Ovary (tissue), 10 donors: ENCODE measurements at places on chromosomes 12 and 14.

- no peak overlapping the region for H3K27ac ChIP-seq
- no peaks in the 10 kb centered on the region for H3K4me1 ChIP-seq
- no peak overlapping the region for H3K4me3 ChIP-seq
These were observed 29.0 kb upstream of the AMN start for GRCh38 chr14:102893452-102893851.

DNA sequence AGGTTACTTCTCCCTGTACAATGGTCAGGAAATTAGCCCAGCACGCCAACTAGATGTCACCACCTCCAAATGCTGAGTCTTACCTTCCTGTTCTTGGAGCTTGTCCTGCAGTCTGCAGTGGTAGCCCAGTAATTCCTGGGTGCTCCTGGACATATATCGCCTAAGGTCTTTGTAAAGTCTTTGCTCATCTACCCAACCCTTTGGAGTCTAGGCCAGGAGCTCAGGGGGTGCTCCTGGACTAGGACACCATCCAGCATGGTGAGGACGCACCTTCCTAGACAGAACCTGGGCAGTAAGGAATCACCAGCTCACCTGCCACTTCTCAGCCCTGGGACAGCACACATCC, 569 bp downstream of the SERPINA10 start:
- H3K27me3 ChIP-seq, result no peaks in the 10 kb centered on the region
- no peak overlapping the region for H3K27ac ChIP-seq
- no peaks in the 10 kb centered on the region for H3K36me3 ChIP-seq
- no peaks in the 10 kb centered on the region for H3K4me1 ChIP-seq
- DNase-seq, result no peak

DNA sequence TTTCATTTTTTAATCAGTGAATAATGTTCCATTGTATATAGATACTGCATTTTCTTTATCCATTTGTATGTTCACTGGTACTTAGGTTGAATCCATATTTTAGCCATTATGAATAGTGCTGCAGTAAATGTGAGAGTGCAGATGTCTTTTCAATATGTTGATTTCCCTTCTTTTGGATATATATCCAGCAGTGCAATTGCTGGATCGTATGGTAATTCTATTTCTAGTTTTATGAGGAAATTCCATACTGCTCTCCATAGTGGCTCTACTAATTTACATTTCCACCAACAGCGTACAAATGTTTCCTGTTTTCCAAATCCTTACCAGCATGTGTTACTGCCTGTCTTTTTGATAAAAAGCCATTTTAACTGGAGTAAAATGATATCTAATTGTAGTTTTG, 288.5 kb upstream of the GARIN2 start:
- DNase-seq, result no peak
- no peak overlapping the region for H3K4me3 ChIP-seq
- H3K36me3 ChIP-seq, result no peaks in the 10 kb centered on the region
- H3K27me3 ChIP-seq, result no peaks in the 10 kb centered on the region
- H3K27ac ChIP-seq, result no peak overlapping the region
- no peaks in the 10 kb centered on the region for H3K4me1 ChIP-seq

- no peaks in the 10 kb centered on the region for H3K27me3 ChIP-seq
- H3K4me1 ChIP-seq, result no peaks in the 10 kb centered on the region
These were observed 315.7 kb downstream of the NPAS3 start for GRCh38 chr14:33254342-33254741.

DNA sequence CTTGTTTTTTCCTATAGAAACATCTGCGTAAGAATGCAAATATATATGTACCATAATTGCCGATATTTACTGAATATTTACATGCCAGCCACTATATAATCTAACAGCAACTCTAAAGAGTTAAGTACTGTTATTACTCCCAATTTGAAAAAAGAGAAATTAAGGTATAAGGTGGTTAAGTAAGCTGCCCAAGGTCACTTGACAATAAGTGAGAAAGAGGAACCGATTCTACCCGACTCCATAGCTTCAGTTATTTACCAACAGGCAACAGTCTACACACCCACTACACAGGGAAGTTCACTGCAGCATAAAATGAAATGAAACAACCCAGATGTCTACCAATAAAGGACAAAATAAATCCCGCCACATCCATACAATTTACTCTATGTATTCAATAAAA, 1.1 kb downstream of the MIS18BP1 start:
- H3K27me3 ChIP-seq, result no peaks in the 10 kb centered on the region
- H3K27ac ChIP-seq, result no peak overlapping the region
- DNase-seq, result no peak
- no peaks in the 10 kb centered on the region for H3K36me3 ChIP-seq
- H3K4me1 ChIP-seq, result peaks cover 11% of the 10 kb centered on the region

GRCh38 chr12:66241061-66242043, 52.3 kb downstream of the IRAK3 start:
- H3K4me3 ChIP-seq, result no peak overlapping the region
- no peaks in the 10 kb centered on the region for H3K27me3 ChIP-seq
- H3K27ac ChIP-seq, result no peak overlapping the region
- DNase-seq, result no peak
- H3K36me3 ChIP-seq, result no peaks in the 10 kb centered on the region

DNA sequence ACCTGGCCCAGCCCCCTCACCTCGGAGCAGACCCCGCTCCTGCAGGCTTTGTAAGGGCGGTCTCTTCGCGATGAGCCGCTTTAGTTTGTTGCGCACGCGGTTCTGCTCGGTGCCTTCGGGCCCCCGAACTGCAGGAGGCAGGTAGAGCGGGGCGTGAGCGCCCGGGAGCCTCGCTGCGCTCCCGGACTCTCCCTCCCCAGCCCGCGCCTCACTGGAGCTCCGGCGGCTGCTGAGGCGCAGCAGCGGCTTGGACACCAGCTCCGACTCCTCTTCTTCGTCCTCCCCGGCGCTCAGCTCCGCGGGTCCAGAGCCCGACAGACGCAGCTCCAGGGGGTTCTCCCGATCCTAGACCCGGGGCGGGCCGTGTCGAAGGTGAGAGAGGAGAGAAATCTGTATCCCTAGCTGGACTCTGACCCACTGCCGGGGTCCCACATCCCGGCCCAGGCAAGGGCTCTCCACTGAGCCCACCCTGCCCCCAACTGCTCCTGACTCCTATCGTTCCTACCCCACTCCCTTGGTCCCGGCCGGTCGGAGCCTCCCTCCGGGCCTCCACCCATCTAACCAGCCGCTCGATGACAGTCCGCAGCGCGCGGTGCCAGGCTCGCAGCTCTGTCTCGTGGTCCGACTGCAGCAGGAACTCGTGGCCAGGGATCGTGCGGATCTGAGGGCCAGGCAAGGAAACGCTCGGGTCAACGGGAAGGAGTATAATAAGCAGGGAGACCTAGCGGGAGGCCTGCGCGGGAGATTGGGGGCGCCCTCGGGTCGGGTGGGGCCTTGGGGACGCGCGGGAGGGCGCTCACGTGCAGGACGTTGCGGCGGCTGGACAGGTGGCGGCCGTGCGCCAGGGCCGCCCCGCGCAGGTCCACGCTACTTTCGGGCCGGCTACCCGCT, 4.2 kb downstream of the ARHGAP9 start:
- peaks cover 7% of the 10 kb centered on the region for H3K4me1 ChIP-seq
- peak overlapping the region; percentile 12 for H3K4me3 ChIP-seq
- no peaks in the 10 kb centered on the region for H3K27me3 ChIP-seq
- no peaks in the 10 kb centered on the region for H3K36me3 ChIP-seq
- H3K27ac ChIP-seq, result no peak overlapping the region
- DNase-seq, result no peak

GRCh38 chr12:15074351-15074750, 101.5 kb downstream of the PDE6H start:
- no peaks in the 10 kb centered on the region for H3K27me3 ChIP-seq
- H3K4me1 ChIP-seq, result no peaks in the 10 kb centered on the region
- no peak overlapping the region for H3K4me3 ChIP-seq
- no peak overlapping the region for H3K27ac ChIP-seq
- no peaks in the 10 kb centered on the region for H3K36me3 ChIP-seq
- DNase-seq, result no peak

GRCh38 chr12:12946686-12947355, 5.1 kb downstream of the GPRC5D start:
- no peaks in the 10 kb centered on the region for H3K27me3 ChIP-seq
- no peak overlapping the region for H3K4me3 ChIP-seq
- DNase-seq, result no peak
- H3K27ac ChIP-seq, result no peak overlapping the region

- no peaks in the 10 kb centered on the region for H3K4me1 ChIP-seq
- H3K27ac ChIP-seq, result no peak overlapping the region
- H3K4me3 ChIP-seq, result no peak overlapping the region
- H3K27me3 ChIP-seq, result no peaks in the 10 kb centered on the region
- no peak for DNase-seq
These were observed 1.6 kb upstream of the ACOT6 start for GRCh38 chr14:73610687-73611086.

DNA sequence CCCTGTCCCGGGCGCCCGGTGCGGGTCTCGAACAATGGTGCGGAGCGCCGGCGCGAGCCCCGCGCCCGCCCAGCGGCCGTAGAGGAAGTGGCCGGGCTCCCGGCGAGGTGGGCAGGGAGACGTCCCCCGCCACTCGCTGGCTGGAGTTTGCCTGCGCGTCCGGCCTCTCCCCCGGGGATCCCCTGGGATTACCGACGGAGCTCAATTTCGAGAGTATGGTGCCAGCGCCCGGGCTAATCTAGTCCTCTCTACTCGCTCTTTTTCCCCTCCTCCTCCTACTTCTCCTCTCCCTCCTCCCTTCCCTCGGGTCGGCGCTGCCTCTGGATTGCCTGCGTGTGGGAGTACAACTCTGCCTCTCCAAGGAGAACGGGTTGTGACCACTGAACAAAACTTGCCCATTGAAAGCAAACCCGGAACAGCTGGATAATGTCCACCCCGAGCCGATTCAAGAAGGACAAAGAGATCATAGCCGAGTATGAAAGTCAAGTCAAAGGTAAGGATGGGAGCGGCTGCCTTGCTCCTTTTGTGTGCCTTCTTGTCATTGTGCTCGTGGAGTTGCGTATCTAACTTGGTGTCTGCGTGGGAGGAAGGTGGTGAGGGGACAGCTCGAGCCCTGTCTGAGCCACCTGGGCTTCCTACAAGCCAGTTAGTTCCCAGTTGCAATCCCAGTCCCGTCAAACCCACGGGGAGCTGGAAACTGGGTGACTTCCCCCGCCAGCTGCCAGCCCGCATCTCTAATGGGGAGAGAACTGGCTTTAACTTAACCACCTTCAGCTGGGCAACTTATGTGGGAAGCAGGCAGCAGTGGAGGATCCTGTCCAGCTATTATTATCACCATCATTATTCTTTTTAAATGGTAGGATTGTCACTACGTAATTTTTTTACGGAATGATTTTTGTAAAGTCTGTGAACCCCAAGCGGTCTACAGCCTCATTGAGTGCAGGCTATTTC, at the start of gene SRGAP1:
Gene SRGAP1 (plus strand): TSS at position 310 of the 951 bp plus-strand sequence. CDS start 117 bp downstream, at position 427.
- no peaks in the 10 kb centered on the region for H3K27me3 ChIP-seq
- H3K4me1 ChIP-seq, result peaks cover 6% of the 10 kb centered on the region
- peak within 1 kb of the TSS; percentile 93 for H3K27ac ChIP-seq
- no peaks in the 10 kb centered on the region for H3K36me3 ChIP-seq
- peak; percentile 79 for DNase-seq
- peak within 1 kb of the TSS; percentile 83 for H3K4me3 ChIP-seq

GRCh38 chr14:72708708-72709475, 185.0 kb downstream of the DPF3 start:
- no peaks in the 10 kb centered on the region for H3K36me3 ChIP-seq
- no peak for DNase-seq
- no peaks in the 10 kb centered on the region for H3K27me3 ChIP-seq
- H3K27ac ChIP-seq, result no peak overlapping the region

DNA sequence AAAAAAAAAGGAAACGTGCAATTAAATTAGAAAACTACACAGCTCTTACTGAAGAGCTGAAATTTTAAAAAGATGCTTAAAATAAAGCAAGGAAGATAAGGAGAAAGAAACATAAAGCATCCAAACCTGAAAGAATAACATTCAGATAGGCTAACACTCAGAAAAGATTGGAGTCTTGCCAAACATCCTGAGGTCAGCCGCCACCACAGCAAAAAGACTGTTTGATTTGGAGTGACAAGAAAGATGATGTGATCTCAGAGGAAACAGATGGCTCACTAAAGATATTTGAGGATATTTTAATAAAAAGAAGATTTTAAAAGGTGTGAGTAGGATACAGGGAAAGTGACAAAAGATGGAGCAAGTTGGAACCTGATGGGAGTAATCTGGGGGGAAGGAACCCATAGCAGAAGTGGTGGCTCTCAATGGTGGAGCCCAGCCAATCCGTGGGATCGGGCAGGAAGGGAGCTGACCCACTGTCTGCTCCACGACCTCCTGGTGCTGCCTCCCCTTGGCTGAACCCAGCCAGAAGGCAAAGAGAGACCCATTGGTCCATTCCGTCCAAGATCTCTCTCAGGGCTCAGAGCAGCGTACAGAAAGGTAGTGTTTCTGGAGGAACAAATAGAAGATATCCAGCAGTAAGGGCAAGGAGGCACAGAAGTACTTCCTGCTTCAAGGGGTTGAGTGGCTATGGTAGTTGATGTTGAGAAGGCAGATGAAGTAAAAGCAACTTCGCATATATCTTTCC, 469.6 kb downstream of the RGS6 start:
- no peak overlapping the region for H3K27ac ChIP-seq
- no peaks in the 10 kb centered on the region for H3K27me3 ChIP-seq
- H3K4me3 ChIP-seq, result no peak overlapping the region
- DNase-seq, result no peak
- no peaks in the 10 kb centered on the region for H3K4me1 ChIP-seq

DNA sequence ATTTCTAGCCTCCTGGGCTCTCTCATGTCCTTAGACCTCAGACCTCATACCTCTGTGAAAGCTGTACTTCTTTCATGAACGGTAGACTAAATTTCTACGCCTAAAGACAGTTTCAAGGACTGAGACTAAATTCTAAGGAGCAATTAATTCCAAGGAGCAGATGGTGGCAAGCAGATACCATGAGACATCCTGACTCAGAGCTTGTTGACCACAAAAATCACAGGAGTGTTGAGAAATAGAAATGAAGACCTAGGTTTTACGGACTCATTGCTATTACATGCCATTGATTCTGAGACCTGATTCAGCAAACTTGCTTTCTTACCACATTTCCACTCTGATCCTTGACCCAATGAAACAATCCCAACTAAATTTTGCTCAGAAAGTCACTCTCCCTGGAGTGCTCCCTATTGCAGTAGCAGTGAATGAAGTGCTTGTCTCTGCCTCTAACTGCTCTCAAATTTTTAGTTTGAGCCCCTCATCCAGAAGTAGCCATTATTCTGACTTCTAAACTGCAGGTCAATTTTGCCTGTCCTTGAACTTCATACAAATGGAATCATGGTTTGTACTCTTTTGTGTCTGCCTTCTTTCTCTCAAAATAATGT, 52.0 kb downstream of the PEX5 start:
- DNase-seq, result no peak
- no peaks in the 10 kb centered on the region for H3K27me3 ChIP-seq
- no peak overlapping the region for H3K4me3 ChIP-seq
- no peaks in the 10 kb centered on the region for H3K36me3 ChIP-seq
